ENCODE measurements at places on chromosomes 6 and 20.

GRCh38 chr6:6969761-6970223, 138.0 kb upstream of the RREB1 start:
- DNase-seq, result no peak

- no peak for DNase-seq
These were observed 12.0 kb upstream of the TXNDC5 start for GRCh38 chr6:7922596-7922995.

- DNase-seq, result no peak
These were observed 1.0 kb downstream of the TOMM34 start for GRCh38 chr20:44959082-44959637.

- no peak for DNase-seq
These were observed 136.0 kb downstream of the HFE start for GRCh38 chr6:26223228-26223627.

- DNase-seq, result no peak
These were observed 109.1 kb upstream of the ENPP5 start for GRCh38 chr6:46279874-46280273.

- DNase-seq, result no peak
These were observed 70.1 kb downstream of the RNF144B start for GRCh38 chr6:18457065-18457737.

DNA sequence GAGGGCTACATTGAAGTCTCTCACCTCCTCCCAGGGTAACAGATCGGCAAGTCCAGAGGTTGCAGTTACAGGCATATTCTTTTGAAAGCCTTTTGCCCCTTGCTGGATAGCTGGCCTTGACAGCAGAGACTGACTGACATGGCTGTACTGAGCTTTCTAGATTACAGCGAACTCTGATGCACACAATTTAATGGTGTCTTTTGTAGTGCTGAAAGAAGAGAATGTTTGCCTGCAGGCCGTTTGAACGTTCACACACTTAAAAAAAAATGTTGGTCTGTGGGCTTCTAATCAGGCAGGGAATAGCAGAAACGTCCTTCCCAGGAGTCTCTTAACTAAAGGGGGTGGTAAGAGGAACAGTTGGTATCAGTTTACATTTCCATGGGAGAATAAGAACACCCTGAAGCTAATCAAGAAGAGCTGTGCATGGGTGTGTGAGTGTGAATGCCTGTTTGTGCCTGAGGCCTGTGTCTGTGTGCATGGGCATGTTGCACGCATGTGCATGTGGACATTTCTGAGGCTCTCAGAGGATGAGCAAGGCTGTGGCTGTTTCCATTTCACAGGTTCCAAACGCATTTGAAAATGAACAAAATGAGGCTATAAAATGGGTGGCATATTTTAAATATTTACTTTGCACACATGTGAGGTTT, 213.9 kb upstream of the SSTR4 start:
- no peak for DNase-seq

- DNase-seq, result no peak
These were observed 47.4 kb upstream of the RNGTT start for GRCh38 chr6:89010825-89011224.

GRCh38 chr20:57169162-57169561, 97.3 kb downstream of the BMP7 start:
- DNase-seq, result no peak

DNA sequence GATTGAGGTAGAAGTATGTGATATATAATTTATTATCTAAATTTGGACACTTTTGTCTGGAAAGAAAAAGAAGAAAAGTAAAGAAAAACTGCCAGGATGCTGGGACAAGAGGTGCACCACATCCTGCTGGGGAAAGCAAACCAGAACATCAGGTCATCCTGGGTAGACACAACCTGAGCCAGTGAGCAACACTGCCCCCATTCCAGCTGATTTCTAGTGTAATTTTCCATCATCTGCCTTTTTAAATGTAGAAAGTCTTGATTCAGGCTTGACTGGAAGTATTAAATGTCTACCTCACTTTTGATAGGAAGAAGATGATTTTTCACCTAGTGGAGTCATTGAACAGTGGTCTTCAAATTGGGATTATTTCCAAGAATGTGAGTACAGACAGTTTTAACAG, 1164.5 kb upstream of the CITED2 start:
- DNase-seq, result no peak

GRCh38 chr20:44700306-44700705, 14.9 kb upstream of the CCN5 start:
- no peak for DNase-seq

GRCh38 chr6:12529364-12530019, 187.1 kb upstream of the PHACTR1 start:
- DNase-seq, result no peak

DNA sequence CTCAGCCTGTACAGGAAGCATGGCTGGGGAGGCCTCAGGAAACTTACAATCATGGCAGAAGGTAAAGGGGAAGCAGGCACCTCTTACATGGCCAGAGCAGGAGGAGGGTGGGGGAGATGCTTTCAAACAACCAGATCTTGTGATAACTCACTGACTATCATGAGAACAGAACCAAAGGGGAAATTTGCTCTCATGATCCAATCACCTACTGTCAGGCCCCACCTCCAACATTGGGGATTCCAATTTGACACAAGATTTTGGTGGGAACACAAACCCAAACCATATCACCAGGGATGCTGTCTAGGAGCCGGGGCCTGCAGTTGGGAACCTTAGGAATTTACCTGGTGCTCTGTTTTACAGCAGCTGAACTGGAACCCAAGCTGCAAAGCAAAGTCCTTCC, 191.1 kb upstream of the CITED2 start:
- no peak for DNase-seq

DNA sequence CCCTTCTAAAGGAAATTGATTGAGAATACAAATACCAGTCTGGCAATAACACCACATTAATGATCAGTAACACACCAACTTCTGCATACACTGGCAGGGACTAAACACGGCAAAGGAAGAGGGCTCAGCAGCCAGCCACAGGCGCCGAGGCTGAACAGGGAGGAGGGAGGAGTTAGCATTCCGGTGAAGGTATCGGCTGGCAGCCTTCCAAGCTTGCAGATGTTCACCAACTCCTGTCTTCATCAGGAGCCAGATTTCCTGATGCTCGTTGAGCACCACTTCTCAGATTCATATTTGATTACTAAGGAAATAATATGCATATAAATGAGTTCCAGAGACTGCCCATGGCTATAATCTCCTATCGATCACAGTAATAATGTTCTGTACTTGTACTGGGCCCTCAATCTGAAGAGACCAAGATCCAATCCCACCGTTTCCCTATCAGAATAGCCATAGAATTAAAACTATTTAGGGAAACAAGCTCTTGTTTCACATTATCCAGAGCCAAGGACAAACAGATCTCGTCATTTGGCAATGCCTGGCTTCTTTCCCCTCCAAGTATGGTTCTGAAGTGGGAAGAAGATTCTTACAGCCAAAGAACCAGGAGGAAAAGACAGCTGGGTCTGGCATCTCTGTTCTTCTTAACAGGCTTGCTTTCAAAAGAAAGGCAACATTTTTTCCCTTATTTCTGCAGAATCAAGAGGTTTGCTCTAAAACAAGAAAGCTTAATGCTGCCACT, 42.2 kb downstream of the GFOD1 start:
- no peak for DNase-seq
